ENCODE measurements at places on chromosomes 4 and X.

DNA sequence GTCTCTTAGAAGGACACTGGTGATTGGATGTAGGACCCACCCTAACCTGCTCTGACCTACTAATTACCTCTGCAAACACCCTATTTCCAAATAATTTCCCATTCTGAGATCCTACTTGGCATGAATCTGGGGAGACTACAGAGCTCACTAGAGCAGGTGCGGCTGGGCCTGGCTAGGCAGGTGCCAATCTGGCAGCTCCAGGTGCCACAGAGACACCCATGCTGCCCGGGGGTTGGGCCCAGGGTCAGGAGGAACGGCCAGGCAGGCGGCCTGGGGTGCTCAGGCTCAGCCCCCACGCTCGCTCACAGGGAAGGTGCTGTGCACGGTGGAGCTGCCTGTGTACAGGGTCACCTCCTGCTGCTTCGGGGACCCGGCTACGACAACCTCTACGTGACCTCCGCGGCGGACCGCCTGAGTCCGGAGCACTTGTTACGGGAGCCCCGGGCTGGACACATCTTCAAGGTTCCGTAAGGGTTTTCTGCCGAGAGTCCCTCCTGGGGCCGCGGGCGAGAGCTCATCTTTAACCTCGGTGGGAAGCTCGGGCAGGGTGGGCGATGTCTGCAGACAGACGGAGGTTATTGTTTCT lies 26.5 kb upstream of the PLCXD1 start:
- DNase-seq: no peak

DNA sequence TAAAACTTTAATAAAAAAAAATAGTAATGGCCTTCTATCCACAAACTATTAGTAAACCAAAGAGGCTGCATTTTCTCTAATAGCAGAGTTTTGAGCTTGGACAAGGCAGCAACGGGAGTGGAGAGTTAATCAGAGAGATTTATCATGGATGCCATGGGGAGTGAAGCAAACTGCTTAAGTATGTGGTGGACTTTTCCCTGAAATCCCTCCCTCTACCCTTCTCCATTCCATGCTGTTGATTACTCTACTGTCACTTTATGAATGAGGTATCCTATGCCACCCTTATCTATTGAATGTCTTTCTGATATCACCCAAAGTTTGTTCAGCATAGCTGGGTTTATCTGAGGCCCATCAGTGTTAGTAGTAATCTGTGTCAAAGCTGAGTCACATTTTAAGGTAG lies 335.6 kb upstream of the TRAM1L1 start:
- DNase-seq: no peak

- no peak for DNase-seq
Observed at GRCh38 chr4:174579421-174579820, 57.1 kb upstream of the HPGD start.

DNA sequence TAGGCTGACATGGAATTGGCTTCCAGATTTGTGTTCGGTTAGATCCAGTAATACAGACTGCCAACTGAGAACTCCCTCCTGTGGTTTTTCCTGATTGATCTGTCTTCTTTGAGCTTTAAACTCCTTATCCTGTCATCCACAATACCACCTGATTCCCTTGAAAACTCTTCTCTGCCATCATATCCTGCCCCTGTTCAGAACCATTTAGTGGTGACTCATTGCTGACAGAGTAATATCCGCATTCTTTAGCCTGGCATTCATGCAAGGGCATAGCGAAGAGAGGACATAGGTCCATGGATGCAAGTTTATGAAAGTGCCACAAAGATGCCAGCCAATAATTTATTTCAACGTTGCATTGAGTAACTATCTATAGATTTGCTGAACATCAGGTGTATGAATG lies 76.6 kb downstream of the ITIH6 start:
- DNase-seq: no peak

GRCh38 chr4:163755013-163755412 lies 260.5 kb downstream of the TMA16 start:
- no peak for DNase-seq

DNA sequence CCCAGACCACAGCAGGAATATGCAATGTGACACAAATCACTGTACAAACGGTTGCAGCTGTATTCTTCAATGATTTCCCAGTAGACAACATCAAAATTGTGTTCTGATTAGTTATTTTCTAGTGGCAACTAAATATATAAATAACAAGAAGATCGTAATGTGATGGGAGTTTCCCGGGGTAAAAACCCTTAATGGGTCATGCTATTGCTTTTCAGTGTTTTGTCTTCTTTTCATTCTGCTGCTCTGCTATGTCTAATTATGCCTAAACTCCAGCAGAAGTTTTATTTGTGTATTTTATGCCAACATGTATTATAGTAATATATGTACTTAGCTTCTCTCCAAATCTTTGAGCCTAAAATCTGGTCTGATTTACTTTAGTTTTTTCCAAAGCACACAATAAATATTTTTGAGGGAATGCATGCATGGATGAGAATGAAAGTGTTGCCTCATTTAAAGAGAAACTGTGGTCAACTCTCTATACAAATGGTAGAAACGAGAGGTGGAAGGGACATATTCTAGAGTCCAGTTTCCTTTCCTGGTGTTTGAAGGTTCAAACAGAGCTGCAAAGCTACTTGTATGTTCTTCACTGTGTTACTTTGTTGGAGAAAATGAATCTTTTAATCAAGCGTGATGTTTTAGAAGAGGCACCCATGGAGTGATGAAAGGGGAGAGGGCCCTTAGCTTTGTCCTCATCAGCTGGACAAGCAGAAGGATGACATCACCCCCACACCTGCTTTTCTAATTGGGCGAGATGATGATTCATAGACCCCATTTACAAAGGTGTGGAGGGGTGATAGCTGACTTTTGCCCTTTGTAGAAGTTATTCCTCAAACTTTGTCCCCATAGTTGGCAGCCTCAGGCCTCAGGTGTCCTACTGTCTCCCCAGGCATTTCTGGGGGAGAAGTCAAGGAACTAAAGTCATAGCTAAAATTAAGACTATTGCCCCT lies 129.7 kb downstream of the FRAS1 start:
- no peak for DNase-seq

Measured in stimulated activated CD4-positive, alpha-beta T cell treated with anti-CD3 and anti-CD28 coated beads, Interleukin-1b, Interleukin-23, amount 100 ng/mL, for 4 hours (primary cell).